ENCODE measurements at places on chromosomes 2 and 18. TPM values are rescaled to one million over a fixed set of nuclear protein-coding genes. Genes with fewer than 3 reads are reported as not detected.

Gene MLPH
- total RNA-seq: not detected

Gene TRABD2A
- 1.8 TPM for total RNA-seq

Gene OR6B2
- not detected for total RNA-seq

Gene STEAP3
- total RNA-seq: not detected

- DNase-seq: no peak
These were observed 106.7 kb downstream of the FAM210A start for GRCh38 chr18:13619505-13620205.

GRCh38 chr2:157894694-157895435, 18.7 kb upstream of the ACVR1 start:
- no peak for DNase-seq

DNA sequence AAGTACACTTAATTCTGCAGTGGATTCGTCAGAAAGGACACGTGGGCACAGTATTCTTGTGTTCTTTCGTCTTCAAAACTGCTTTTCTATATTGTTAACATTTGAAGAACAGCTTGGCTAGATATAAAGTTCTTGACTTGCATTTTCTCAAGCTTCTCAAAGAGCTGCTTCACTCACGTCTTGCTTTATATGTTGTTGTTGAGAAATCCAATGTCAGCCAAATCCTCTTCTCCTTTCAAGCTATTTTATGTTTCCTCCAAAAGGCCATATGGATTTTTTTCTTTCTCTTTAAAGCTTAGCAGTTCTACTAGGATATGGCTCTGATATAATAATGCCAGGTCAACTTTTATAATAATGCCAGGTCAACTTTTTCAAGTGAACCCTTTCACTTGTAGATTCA, 65.5 kb upstream of the CYP1B1 start:
- no peak for DNase-seq

- DNase-seq: no peak
These were observed 91.2 kb downstream of the SMAD7 start for GRCh38 chr18:48859311-48860268.

Measured in OCI-LY7 (cell line).